ENCODE measurements at places on chromosomes 3 and 15.
A peak's percentile ranks its signal among the peaks of the same experiment; 100 is the strongest.

DNA sequence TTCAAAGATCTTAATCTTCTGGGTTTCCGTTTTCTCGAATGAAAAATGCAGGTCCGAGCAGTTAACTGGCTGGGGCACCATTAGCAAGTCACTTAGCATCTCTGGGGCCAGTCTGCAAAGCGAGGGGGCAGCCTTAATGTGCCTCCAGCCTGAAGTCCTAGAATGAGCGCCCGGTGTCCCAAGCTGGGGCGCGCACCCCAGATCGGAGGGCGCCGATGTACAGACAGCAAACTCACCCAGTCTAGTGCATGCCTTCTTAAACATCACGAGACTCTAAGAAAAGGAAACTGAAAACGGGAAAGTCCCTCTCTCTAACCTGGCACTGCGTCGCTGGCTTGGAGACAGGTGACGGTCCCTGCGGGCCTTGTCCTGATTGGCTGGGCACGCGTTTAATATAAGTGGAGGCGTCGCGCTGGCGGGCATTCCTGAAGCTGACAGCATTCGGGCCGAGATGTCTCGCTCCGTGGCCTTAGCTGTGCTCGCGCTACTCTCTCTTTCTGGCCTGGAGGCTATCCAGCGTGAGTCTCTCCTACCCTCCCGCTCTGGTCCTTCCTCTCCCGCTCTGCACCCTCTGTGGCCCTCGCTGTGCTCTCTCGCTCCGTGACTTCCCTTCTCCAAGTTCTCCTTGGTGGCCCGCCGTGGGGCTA lies at the start of the genes B2M and PATL2:
B2M (plus strand) TSS at position 422 of the 647 bp plus-strand sequence; CDS start at position 452, 30 bp downstream.
PATL2 (minus strand) TSS at position 228 of the 647 bp plus-strand sequence. CDS start 34,833 bp downstream, outside the sequence.
- DNase-seq, result peak; percentile 98

- DNase-seq, result no peak
Measured at GRCh38 chr3:143814443-143814889, 33.8 kb downstream of the SLC9A9 start.

DNA sequence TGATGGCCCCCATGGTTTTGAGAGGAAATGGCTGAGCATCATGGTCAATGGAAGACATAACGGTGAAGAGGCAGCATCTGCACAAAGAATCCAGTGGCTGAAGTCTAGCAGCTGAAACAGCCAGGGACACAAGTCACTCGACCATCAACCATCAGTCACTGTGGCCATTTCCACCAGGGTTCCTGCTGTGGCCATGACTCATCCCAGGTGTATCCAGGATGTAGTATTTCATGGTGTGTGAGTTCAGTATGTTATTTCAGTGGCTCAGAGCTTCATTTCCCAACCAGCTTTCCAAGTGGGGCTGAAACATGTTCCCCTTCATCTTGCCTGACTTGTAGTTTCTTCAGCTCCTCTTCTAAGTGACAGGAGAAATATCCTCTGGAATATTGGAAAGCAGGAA lies 47.8 kb upstream of the WNT5A start:
- no peak for DNase-seq

GRCh38 chr3:108472001-108472591 lies 38.3 kb downstream of the MYH15 start:
- peak; percentile 72 for DNase-seq

- DNase-seq, result no peak
Measured at GRCh38 chr15:51967583-51967982, 4.0 kb downstream of the LEO1 start.

- DNase-seq, result no peak
Measured at GRCh38 chr15:49848282-49848724, 227.5 kb downstream of the DTWD1 start.

GRCh38 chr15:81491414-81492096 lies 117.5 kb upstream of the TMC3 start:
- peak; percentile 25 for DNase-seq

- DNase-seq, result no peak
Measured at GRCh38 chr15:77386626-77387025, 33.3 kb downstream of the PEAK1 start.

GRCh38 chr15:80072285-80072994 lies 13.0 kb downstream of the ZFAND6 start:
- DNase-seq, result peak; percentile 97

- no peak for DNase-seq
Measured at GRCh38 chr15:42108806-42109205, 14.4 kb upstream of the PLA2G4D start.

GRCh38 chr15:52101542-52102323 lies 10.8 kb downstream of the BCL2L10 start:
- DNase-seq, result no peak

- no peak for DNase-seq
Measured at GRCh38 chr15:63094495-63094931, 27.1 kb upstream of the LACTB start.

- DNase-seq, result no peak
Measured at GRCh38 chr3:38549486-38549885, 53.3 kb downstream of the EXOG start.

DNA sequence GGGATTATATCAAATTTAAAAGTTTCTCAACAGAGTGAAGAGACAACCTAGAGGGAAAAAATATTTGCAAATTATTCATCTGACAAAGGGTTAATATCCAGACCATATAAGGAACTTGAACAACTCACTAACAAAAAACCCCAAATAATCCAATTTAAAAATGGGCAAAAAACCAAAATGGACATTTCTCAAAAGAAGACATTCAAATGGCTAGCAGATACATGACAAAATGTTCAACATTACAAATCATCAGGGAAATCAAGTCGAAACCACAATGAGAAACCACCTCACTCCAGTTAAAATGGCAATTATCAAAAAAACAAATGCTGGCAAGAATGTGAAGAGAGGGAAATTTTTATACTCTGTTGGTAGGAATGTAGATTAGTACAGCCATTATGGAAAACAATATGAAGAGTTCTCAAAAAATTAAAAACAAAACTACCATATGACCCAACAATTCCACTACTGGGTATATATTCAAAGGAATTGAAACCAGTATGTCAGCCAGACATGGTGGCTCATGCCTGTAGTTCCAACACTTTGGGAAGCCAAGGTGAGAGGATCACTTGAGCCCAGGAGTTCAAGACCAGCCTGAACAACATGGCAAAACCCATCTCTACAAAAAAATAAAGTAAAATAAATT lies 88.5 kb downstream of the CSNK1G1 start:
- DNase-seq, result no peak

DNA sequence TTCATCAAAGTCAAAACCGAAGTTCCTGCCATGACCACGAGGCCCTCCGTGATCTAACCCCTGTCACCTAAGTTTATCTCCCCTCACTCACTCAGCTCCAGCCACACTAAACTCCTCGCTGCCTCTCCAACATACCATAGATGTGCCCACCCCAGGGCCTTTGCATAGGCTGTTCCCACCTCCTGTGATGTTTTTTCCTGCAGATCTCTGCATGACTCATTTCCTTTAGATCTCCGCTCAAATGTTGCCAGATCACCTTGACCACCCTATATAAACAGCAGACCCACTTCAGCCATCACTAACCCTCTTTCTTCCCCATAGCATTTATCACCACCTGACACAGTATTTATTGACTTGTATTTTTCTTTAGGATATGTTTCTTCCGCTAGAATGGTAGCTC lies 58.5 kb downstream of the HRH1 start:
- DNase-seq, result no peak

DNA sequence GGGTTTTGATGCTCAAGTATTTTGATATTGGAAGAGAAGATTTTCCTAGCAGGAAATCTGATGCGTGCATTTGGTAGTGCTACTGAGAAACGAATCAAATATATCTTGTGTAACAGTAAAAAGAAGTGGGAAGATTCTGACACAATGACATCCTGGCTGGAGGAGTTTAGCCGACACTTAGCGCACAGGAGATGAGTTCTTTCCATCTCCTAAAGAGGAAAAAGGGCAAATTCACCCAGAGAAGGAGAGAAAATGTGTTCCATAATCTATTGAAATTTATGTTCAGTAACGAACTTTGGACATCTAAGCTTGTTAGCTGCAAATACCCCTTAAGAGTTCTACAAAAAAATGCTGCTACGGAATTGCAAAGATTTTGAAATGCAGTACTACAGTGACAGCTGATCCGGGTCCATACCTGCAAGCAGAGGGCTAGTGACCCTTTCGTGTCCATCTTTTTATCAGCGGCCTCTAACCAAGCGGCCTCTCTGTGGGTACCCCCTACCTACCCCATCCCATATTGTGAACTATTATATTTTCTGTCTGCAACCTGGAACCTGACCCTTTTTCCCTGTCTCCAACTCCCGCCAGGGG lies 971 bp downstream of the CPOX start:
- DNase-seq, result no peak

GRCh38 chr3:143753456-143753855 lies 94.8 kb downstream of the SLC9A9 start:
- no peak for DNase-seq

GRCh38 chr3:5305684-5305989 lies 118.1 kb downstream of the EDEM1 start:
- no peak for DNase-seq

DNA sequence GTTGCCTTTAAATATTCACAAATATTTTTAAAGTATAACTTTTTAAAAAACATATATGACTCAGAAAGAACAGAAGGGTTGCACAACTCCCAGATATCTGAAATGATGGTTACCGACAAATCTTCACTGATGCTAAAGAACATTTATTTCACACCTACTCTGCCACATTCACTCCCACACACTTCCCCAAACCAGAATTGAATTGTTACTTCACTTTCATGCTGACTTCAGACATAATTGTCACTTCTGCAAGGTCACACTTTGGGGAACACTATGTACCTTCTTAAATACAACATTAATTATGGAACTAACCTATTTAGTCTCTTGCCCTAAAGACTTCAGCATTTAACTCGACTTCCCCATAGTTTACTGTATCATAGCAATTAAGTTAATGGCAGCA lies 795.1 kb downstream of the FHIT start:
- no peak for DNase-seq

DNA sequence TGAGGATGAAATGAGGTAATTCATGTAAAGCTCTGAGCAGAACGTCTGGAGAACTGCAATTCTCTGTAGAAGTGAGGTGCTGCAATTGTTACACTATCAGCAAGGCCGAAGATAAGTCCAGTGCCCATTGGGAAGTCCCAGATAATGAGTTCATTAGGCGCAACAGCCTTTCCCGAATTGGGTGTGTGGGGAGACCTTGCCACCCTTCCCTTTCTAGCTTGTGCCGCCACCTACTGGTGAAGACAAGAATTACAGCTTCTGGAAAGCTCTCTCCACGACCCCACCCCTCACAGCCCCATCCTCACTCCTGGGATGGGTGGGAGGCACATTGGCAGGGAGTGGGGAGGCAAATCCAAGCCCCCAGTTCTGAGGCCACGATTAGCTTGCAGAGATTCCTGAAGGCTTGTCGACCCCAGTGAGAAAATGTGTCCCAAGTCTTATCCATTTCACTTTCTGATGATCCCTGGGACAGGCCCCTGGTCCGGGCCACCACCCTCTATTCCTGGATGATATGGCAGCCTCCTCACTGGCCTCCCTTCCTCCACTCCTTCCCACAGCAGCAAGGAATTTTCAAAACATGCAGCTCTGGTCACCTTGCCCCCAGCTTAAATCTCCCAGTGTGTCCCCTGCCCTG lies 36.4 kb downstream of the FAM3D start:
- peak; percentile 81 for DNase-seq

- DNase-seq, result no peak
Measured at GRCh38 chr3:94647131-94647530, 584.3 kb downstream of the NSUN3 start.

DNA sequence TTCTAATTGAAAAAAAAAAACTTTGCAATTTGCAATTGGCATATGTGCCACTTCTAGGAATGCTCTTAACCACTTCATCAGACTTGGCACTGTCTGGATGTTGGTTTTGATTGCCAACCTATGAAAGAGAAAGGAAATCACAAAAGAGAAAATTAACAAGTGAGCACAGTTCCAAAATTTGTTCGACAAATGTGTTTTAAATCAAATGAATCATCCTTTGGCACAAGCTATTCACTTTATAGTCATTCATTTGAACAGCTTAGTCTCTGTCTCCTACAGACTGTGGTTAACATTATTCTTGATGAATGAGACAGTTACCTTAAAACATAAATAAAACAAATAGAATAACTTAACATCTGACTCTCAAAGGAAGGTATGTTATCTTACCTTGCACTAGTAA lies 265.0 kb downstream of the EPHA3 start:
- peak; percentile 86 for DNase-seq
